ENCODE measurements at places on chromosomes 5 and 9. TPM values are rescaled to one million over a fixed set of nuclear protein-coding genes. Genes with fewer than 3 reads are reported as not detected.

GRCh38 chr5:157189223-157189622 lies 8.6 kb downstream of the ITK start:
- no peak for DNase-seq

GRCh38 chr5:80720181-80720580 lies 65.4 kb upstream of the DHFR start:
- DNase-seq: no peak

- no peak for DNase-seq
Measured at GRCh38 chr5:135735831-135736230, 98.6 kb upstream of the SLC25A48 start.

DNA sequence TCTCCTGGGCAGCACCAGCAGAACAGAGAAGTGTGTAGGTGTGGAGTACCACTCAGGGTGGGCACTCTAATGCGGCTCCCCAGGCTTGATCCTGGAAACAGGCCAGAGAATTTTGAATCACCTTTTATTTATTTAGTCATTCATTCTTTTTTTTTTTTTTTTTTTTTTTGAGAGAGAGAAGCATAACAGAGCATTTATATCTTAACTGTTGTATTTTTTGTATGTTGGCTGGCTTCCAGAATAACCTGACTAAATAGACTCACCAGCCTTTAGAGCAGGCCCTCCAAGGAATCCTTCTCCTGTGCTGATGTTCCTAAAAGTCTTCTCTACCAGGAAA lies 153.4 kb downstream of the PIK3R1 start:
- DNase-seq: no peak

DNA sequence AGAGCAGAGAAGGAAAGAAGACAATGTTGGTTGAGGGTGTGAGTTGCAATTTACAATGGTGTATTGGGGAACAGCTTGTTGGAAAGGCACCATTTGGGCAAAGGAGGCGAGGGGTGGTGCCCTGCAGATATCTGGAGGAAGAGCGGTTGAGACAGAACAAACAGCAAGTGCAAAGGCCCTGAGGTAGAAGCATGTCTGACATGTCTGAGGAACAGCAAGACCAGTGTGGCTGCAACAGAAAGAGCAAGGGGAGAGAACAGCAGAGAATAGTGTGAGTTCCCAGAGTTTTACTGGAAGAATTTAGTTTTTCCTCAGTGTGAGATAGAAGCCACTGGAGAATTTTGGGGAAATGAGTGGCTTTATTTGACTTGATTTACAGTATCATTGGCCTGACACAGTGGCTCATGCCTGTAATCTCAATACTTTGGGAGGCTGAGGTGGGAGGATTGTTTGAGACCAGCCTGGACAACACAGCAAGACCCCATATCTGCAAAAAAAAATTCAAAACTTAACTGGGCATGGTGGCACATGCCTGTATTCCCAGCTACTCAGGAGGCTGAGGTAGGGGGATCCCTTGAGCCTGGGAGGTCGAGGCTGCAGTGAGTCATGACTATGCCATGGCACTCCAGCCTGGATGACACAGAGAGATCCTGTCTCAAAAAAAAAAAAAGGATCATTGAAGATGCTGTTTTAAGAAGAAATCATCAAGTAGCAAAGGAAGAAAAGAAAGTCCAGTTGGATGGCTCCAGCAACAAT lies 13.6 kb downstream of the CMBL start:
- DNase-seq: no peak

- DNase-seq: no peak
Measured at GRCh38 chr9:128204858-128205257, 1.7 kb downstream of the DNM1 start.

- DNase-seq: no peak
Measured at GRCh38 chr9:89178830-89179539, 367 bp upstream of the SHC3 start.

DNA sequence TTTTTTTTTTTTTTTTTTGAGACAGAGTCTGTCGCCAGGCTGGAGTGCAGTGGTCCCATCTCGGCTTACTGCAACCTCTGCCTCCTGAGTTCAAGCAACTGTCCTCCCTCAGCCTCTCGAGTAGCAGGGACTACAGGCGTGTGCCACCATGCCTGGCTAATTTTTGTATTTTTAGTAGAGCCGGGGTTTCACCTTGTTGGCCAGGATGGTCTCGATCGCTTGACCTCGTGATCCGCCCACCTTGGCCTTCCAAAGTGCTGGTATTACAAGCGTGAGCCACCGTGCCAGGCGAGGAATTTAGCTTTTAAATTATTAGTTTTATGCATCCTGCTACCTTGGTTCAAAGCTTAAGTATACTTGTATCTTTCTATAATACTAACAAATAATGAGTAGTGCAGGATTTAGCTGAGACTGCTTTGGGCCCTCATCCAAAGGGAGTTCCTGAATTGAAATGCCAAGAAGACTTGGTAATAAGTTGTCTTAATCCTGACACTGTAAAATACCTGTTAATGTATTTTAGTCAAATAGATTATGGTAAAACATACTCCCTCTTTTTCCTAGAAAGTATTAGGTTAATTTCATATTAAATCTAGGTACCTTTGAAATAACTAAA lies 5.0 kb downstream of the CDC42SE2 start:
- DNase-seq: no peak

GRCh38 chr9:73872701-73873100 lies 624.4 kb upstream of the RORB start:
- no peak for DNase-seq

GRCh38 chr9:98795970-98796363 lies 388 bp downstream of the ANKS6 start:
- peak; percentile 48 for DNase-seq

- peak; percentile 1 for DNase-seq
Measured at GRCh38 chr9:15696979-15697378, 144.1 kb downstream of the CCDC171 start.

DNA sequence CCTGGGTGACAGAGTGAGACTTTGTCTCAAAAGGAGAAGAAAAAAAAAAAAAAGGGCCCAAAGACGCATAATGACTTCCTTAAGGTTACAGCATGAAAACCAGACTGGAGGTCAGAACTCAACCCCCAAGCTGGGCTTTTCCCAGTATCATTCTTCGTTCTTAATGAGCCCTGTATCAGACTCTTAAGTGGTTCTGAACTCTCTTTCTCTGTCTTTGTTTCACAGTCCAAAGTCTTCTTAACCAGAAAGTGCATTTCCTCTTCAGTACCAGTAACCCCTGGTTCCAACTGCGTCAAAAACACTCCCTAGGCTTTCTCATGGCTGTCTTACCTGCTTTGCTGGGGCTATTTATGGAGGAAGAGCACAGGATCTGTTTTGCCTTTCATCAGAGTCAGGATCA lies 38.4 kb upstream of the SHB start:
- no peak for DNase-seq

GRCh38 chr5:169848792-169849191 lies 131.5 kb downstream of the INSYN2B start:
- DNase-seq: no peak

GRCh38 chr9:113603048-113603375 lies 139.5 kb downstream of the RGS3 start:
- no peak for DNase-seq

GRCh38 chr5:87598460-87598859 lies 185.7 kb upstream of the CCNH start:
- no peak for DNase-seq

GRCh38 chr5:1393571-1394501 lies 48.9 kb upstream of the CLPTM1L start:
- no peak for DNase-seq

DNA sequence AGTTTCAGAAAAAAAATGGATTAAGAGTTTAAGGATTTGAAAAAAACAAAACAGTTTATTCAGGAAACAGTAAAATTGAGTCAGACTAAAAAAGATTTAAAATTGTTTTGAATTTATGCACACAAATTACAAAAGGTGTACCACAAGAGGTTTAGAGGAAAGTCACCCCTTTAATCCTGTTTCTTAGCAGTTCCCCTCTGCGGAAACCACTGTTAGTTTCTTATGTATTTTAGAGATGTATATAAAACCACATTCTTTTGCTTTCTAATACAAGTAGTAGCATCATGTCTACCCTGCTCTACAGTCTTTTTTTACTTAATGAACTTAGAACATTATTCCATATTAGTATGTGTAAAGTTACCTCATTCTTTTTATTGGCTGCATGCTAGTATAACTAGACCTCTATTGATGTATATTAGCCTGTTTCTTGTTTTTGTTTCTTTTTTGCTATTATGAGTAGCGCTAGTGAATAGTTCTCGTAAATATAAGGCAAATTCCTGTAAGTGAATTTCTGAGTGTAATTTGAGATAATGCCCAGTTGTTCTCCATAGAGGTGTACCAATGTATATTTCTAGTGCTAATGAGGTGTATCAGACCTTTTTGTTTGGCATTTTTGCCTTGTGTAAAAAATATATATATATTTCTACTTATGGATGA lies 20.0 kb downstream of the GPBP1 start:
- DNase-seq: no peak

DNA sequence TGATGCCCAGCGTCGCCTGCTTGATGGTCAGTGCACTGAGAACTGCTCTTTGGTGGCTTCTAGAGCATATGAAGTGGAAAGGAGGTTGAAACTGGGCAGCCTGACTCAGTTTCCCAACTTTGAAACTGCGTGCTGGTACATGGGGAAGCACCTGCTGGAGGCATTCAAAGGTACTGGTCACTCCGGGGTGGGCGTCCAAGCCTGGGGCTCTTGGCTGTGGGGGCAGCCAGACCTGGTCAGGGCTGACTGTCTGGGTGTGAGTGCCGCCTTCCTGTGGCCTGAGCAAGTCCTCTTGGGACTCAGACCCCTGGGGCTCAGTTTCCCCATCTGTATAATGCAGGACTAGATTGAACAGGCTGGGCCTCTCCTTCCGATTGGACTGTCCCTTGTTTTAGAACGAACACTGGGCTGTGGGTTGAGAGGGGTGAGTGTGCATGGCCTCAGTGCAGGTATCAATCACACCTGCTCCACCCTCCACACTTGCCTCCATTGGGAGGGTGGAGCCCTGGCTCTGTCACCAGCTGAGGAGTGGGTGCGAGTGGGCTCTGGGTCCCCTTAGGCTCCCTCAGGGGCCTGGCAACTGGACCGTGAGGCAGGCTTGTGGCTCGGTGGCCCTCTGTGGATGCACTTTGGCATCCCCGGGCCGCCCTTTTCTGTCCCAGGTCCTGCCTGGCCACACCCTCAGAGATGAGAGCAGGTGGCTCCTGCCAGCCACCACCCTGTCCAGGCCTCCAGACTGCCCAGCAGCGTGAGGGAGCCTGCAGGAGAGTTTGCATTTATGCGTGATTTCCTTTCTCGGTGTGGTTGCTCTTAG lies 80.2 kb downstream of the PHF2 start:
- no peak for DNase-seq

GRCh38 chr9:4788703-4789102 lies 4.0 kb upstream of the RCL1 start:
- no peak for DNase-seq

GRCh38 chr9:94868464-94868863 lies 142.0 kb downstream of the AOPEP start:
- peak; percentile 61 for DNase-seq

- peak; percentile 60 for DNase-seq
Measured at GRCh38 chr5:59724482-59725391, 168.8 kb downstream of the PDE4D start.

- peak; percentile 48 for DNase-seq
Measured at GRCh38 chr9:98774746-98775145, 21.6 kb downstream of the ANKS6 start.

- DNase-seq: no peak
Measured at GRCh38 chr5:14696057-14696456, 31.5 kb downstream of the OTULIN start.

- DNase-seq: no peak
Measured at GRCh38 chr5:22076586-22076985, 776.6 kb downstream of the CDH12 start.

GRCh38 chr5:177005619-177006264 lies 837 bp downstream of the UIMC1 start:
- peak; percentile 81 for DNase-seq

DNA sequence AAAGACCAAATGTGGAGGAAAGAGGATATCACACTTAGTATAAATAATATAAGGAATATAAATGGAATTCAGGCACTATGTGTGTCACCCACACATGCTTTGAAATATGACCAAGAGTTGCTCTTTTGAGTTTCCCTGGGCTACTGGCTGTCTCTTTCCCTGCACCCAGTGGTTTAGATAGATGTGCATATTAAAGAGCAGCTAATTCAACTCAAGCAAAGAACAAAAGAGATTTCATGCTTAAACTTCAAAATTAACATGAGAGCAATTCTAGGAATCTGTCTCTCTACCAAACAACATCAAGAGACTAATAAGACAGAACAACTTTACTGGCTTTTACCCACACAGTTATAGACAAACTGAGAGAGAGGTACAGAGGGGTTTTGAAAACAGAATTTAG lies 38.0 kb upstream of the ITGA1 start:
- no peak for DNase-seq

DNA sequence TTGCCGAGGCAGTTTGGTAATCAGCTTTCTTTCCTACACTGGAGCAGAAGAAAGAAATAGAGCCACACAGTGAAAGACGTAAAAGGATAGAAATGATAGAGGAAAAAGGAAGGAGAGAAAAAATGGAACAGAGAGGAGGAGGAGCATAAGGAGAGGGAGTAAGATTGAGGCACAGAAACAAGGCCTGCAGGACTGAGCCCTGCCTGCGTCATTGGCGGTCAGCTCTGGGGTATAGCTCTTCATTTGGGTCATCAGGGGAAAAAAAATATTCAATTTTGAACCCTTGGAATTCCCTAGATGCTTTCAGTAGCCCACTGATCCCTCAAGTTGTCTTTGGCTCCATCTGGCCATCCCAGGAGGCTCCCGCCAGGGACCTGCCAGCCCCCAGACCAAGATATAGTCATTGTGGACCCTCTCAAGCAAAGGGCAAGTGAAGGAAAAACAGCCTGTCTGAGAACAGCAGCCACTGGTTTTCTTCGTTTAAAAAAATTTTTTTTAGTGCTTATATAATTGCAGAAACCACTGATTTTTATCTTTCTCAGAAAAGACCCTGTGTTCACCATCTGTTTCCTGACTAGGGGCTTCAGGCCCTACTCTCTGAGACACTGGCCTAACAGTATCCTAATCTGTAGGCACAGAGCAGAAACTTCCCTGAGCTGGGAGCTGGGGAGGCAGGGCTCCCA lies 31.3 kb upstream of the MATR3 start:
- no peak for DNase-seq

DNA sequence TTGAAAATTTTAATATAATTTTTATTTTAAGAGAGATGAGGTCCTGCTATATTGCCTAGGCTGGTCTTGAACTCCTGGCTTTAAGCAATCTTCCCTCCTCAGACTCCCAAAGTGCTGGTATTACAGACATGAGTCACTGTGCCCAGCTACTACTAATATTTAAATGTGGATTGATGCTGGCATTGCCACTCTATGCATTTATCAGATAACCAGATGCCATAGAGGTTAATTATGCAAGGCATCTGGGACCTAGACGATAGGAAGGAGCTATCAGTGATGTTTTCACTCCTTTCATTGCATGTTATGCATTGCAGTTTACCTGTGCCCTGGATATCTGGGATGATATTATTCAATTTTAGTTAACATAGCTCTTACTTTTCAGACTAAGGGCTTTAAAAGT lies 127.0 kb downstream of the RPS23 start:
- DNase-seq: no peak

Gene PTPRD
- 5.7 TPM for total RNA-seq

Gene ZFAND5
- 113 TPM for total RNA-seq

Gene SLC26A2
- total RNA-seq: 11.1 TPM

Gene HK3
- not detected for total RNA-seq

Gene TRIP13
- 83.4 TPM for total RNA-seq

Gene MEIKIN
- not detected for total RNA-seq

Gene CD274
- 17.0 TPM for total RNA-seq

Gene TRIM36
- total RNA-seq: 13.3 TPM

Gene IL3
- total RNA-seq: not detected

Gene CARTPT
- total RNA-seq: not detected
